ENCODE measurements at places on chromosomes 3 and 15. TPM values are rescaled to one million over a fixed set of nuclear protein-coding genes. Genes with fewer than 3 reads are reported as not detected.

The SOX14 gene
- total RNA-seq, result not detected

The CLDN1 gene
- total RNA-seq, result 28.6 TPM

The GHSR gene
- not detected for total RNA-seq

The SLCO3A1 gene
- total RNA-seq, result 26.9 TPM

The FAM98B gene
- total RNA-seq, result 9.7 TPM

The PAK2 gene
- 47.6 TPM for total RNA-seq

The RPN1 gene
- total RNA-seq, result 159 TPM

Data from A549 treated with ZK216348 at 1 μM for 4 hours (cell line).